ENCODE measurements at places on chromosomes 6 and 20.

DNA sequence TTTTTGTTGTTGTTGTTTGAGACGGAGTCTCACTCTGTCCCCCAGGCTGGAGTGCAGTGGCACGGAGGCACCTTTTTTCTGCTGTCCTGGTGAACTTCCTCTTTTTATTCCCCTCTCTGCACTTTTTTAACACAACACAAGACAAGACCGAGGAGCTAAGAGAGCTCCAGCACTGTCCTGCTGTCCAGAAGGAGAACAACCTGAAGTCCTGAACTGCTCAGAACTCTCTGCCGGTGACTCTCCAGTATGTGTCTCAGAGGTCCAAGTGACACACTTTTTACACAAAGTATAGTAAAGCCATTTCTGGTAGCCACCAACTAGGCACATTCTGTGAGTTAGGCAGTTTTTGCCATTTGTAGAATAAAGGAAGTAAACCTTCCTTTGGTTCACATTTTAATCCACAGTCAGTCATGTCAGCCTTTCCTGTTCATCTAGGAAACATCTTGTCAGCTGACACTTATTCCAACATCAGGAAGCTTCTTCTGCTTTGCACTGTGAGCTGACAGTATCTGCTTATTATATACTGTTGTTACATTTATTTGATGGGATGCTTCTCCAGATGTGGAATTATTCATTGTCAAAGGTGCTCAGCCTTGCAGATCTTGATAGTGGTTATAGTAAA is 28.1 kb upstream of the TXNDC5 start:
- peak; percentile 51 for DNase-seq

- peak; percentile 90 for DNase-seq
Observed at GRCh38 chr6:116217069-116217468, 36.8 kb downstream of the TSPYL4 start.

- no peak for DNase-seq
Observed at GRCh38 chr6:145643760-145644159, 91.6 kb downstream of the EPM2A start.

DNA sequence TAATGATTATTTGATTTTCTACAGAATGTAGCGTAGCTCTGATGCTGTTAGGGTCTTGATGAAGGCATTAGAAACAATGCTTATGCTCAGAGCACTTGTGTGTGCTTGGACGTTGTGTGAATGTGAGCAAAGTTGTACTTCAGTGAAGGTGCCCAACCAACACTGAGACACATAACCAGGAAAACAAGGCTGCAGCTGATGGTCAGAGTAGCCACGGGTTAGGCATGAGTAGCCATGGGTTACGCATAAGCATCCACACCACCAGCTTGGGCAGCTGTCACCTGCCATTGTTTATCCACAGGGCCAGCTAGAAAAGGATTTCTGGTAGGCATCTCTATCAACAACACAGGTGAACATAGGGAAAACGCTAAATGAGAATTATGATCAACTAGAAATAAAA is 326.6 kb downstream of the NRN1 start:
- DNase-seq: no peak

- DNase-seq: peak; percentile 5
Observed at GRCh38 chr20:51380401-51381385, 161.8 kb downstream of the NFATC2 start.

DNA sequence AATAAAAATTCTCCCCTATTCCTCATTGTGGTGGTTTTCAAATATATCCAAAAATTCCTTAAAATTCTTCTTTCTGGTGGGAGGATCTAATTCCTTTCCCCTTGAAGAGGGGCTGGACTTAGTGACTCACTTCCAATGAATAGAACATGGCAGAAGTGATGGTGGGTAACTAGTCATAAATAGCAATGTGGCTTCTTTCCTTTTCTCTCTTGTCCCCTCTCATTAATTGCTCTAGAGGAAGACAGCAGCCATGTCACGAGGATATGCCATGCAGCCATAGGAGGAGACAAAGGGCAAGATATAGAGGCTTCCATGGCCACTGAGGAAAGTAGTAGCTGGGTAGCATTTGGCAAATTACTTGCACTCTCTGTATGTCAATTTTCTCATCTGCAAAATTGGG is 5.9 kb downstream of the VNN2 start:
- DNase-seq: no peak

GRCh38 chr6:70806086-70806485 is 138.4 kb downstream of the SMAP1 start:
- DNase-seq: no peak

DNA sequence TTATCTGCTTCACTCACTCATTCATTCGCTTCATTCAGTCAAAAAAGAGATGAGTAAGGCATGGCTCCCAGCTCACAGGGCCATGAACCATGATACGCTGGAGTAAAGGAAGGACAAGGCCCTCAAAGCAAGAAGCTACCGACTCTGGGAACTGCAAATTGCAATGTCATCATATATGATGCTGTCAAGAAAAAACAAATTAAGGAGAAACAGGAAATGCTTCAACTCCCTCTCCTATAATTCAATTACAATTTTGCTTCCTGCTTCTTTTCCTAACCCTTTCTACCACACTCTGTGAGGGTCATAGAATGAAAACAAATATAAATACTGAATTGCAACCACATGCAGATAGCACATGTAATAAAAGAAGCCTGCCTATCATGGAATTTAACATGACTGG is 725.7 kb upstream of the FLRT3 start:
- no peak for DNase-seq

DNA sequence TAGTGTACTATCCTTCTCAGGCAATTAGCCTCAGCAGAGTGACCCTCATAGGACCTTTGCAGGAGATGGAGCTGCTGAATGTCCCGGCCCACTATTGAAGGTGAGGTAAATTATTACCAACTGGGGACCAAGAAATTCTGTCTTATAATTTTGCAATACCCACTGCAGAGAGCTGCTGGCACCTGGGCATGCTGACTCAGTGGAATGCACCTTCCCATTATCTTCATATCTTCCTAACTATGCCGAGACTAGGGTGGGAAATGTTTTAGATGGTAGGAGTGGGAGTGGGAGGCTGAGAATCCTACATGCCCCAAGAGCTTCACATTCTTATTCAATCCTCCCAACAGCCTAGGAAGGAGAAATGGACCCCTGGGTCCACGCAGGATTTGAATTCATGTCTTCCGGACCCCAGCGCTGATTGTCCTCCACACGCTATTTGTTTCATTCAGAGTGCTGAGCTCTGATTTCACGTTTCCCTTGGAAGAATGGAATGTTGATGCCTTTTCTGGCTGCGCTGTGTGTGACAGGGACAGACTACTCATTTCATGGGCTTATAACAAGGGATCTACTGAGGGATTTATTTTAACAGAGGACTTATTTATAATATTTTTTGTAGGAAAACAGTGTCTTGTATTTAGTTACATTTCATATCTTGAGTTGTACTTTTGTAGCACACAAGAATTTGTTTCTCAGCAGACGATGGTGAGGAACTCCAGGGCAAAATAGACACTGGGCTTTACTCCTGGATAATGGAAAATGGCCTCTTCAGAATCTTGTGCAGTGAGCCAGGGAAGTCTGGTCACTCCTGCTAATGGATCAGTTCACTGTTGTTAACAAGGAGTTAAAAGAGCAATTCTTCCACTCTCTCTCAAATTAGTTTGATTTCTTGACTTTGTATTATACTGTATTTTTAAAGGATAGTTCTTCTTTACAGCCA is 66.4 kb downstream of the FYN start:
- no peak for DNase-seq

Data from OCI-M1 (cell line).